SHP77 (cell line): ENCODE measurements at places on chromosomes 5 and 9.
A peak's percentile ranks its signal among the peaks of the same experiment; 100 is the strongest.

DNA sequence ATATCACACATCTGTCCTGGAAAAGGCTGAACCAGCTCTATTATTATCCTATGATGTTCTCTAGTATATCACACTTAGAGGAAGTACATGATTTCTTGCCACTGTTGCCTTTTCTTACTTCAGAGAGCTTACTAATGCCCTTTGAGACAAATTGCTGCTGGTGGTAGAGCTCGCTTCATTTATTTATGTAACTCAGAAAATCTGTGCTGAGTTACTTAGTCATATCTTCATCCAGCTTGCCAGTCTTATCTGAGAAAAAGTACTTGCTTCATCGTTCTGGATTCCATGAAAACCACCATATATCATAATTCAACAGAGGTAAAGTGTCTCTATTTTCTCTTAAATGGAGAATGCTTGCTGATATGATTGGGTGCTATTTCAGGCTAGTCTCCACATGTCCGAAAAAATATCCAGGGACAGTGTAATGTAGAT lies 26.6 kb downstream of the PTPDC1 start:
- DNase-seq = no peak

DNA sequence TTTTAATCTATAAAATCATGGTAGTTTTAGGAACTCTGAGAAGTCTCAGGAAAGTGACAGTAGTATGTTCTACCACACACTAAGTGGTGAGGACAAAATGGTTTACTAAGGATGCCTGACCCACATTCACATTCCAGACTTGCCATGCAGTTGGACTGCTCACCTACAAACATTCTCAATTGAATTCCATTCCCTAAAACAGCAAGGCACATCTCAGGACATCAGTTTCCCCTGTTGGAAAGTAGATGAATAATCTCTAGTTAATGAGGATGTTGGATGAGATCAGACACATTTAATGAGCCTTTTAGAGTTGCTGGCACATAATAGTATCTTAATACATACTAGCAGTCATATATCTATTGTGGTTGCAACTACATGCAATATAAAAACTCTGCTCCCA lies 76.6 kb downstream of the ZNF618 start:
- DNase-seq = no peak

- peak; percentile 45 for DNase-seq
Measured at GRCh38 chr5:57650360-57651069, 167.9 kb upstream of the ACTBL2 start.

DNA sequence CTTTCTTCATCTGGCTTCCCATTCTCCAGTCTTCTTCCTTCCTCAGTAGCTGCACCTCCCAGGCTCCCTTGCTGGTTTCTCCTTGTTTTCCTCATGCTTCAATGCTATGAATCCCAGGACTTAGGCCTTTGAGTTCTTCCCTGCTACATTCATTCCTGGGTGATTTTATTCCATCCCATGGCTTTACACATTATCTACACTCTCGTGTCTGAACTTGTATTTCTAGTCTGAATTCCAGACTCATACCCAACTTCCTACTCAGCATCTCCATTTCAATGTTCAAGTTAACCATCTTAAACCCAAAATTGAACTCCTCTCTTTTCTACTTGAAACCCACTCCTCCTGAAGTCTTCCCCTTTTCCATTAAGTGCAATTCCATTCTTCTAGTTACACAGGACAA lies 20.0 kb downstream of the SLC24A2 start:
- DNase-seq = no peak
